ENCODE measurements at places on chromosomes 5 and 9.

DNA sequence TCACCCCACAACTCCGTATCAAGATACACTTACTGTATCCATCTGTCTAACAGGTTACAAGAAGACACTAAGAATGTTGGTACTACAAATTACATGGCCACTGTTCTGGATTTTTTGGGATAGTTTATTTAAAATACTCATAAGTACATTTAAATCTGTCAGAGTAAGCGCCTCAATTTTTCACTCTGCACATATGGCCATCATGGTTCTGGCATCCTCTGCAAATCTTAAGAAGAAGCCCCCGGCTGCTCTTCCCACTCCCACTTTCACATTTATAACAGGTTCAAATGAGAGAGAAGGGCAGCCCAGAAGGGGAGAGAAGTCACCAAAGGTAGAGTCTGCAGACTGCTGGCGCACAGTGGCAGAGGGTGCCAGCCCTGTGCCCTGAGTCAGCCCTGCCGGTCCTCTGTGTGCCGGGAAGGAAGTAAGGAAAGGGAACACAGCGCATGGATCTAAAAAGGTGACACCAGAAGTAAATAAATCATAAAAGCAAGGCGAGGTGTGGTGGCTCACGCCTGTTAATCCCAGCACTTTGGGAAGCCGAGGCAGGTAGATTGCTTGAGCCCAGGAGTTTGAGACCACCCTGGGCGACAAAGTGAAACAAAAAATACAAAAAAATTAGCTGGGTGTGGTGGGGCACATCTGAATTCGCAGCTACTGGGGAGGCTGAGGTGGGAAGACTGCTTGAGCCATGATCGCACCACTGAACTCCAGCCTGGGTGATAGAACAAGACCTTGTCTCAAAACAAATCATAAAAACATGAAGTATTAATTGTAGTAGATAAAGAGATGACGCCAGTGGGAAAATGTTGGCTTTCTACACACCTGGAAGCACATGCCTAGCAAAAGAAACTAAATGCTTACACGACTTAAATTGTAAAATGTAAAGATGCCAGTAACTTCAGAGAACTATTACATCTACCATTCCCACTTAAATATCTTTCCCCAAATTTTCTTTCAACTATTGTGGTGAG lies 30.0 kb downstream of the RNF130 start:
- DNase-seq, result no peak

DNA sequence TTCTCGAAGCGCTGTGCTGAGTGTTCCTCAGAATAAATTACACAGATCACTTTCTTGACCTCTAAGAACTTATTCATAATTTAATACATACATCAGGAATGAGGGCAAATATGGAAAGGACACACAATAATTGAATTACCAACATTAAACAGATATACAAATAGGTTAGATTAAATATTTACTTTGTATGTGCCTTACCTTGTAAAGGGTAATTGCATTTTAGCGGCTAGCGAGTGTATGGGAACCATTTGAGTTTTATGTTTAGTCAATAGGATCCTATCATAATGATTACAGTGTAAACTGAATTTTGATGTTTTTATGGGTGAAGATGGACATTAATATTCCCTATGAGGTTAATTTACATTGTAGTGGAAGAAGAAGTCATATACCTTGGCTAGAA lies 1187.1 kb upstream of the WWC1 start:
- no peak for DNase-seq

GRCh38 chr9:117682955-117683710 lies 21.1 kb upstream of the TLR4 start:
- DNase-seq, result no peak

DNA sequence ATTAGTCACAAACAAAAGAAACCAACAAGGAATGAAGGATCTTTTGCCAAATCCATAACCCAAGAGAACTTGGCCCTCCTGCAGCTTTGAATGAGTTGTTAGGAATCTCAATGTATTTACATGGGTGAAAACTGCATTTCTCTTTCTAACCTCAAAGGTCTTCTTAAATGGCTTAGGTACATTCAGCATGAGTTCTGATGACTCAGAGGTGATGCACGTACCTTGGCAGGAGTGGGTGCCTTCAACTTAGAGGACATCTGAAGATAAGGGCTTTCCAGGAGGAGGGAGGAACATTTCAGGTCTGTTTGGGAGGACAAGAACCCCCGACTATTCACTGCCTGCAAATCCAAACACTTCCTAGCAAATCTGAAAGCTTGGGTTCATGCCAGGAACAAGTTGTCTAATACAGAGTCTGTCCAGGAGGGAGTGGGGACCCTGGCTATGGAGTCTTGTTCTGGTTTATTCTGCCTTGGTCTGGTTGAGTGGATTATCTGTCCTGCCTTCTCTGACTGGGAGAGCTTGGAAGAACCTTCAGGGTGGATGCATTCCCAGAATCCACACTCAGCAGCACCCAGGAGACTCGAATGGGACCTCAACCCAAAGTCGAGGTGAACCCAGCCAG lies 65.7 kb downstream of the IRX2 start:
- no peak for DNase-seq

DNA sequence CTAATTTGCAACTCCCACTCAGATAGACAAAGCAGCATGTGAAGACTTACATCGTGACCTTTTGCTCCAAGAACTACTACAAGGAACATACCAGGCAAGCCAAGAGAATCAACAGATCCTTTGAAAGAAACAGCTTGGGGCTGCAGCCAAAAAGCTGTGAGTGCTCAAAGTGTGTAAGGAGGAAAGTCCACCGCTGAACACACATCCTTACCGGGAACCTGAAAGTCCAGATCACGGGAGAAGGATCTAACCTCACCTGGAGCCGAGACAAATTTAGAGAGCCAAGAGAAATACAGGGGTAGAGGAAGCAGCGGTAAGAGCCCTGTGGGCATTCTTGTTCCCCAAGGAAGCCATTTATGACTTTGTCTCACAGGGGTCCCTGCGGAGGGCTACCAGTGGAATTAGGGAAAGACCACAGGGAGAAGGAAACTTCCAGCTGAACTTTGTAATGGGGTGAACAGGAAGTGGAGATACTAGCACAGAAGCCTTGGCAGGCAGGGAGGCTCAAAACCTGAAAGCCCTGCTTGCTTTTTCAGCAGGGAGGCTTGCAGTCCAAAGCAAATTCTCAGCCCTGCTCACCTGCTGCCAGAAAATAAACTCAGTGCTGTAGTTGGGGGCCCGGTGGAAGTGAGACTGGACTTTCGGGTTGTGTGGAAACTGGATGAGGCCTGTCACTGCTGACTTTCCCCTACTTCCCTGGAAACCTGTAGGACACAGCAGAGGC lies 350.2 kb downstream of the DTWD2 start:
- DNase-seq, result no peak

DNA sequence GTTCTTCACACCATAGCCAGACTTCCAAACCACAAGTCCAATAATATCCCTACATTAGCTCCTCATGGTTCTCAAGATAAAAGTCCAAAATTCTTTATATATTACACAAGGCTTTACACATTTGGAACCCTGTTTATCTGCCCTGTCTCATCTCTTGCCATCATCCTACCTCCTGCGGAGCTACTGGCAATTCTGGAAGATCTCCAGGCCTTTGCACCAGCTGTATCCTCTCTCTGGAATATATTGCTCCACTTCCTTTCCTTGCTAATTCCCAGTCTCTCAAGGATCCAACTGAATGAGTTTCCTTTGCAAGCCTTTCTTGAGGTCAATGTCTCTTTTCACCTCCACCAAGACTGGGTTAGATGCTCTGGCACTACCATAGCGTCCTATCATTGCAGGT lies 41.3 kb upstream of the MIER3 start:
- no peak for DNase-seq

GRCh38 chr9:111237447-111237846 lies 92.6 kb downstream of the OR2K2 start:
- no peak for DNase-seq

Data from D721Med (cell line).